Daoy (cell line): ENCODE measurements at places on chromosomes 5 and 9. TPM values are rescaled to one million over a fixed set of nuclear protein-coding genes. Genes with fewer than 3 reads are reported as not detected.

IFNK gene
- total RNA-seq = not detected in 2 replicates

IL13 gene
- total RNA-seq = not detected in 2 replicates

PFN3 gene
- not detected in 2 replicates for total RNA-seq

DNA sequence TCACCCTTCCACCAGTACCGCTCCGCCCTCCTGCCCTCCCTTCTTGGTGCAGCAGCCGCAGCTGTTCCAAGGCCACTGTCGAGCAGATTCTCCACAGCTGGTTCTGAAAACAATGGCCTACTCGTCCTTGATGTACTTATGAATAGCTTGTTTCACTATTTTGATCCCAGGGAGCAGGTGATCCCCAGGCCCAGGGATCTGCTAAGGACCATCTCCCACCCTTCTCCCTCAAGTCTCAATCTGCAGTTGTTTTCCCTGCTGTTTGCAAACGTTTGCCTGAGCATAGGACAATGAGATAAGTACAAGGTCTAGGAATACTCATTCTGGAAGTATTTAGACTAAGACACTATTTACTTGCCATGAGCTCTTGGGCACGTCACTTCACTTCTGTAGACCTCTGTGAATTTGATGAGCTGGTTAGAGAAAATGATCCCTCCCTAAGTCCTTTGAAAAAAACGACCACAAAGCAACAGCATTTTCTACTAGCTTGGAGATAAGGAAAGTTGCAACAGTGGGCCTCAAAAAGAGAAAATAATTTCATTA, 1.8 kb downstream of the LURAP1L start:
- no peak for DNase-seq

DNA sequence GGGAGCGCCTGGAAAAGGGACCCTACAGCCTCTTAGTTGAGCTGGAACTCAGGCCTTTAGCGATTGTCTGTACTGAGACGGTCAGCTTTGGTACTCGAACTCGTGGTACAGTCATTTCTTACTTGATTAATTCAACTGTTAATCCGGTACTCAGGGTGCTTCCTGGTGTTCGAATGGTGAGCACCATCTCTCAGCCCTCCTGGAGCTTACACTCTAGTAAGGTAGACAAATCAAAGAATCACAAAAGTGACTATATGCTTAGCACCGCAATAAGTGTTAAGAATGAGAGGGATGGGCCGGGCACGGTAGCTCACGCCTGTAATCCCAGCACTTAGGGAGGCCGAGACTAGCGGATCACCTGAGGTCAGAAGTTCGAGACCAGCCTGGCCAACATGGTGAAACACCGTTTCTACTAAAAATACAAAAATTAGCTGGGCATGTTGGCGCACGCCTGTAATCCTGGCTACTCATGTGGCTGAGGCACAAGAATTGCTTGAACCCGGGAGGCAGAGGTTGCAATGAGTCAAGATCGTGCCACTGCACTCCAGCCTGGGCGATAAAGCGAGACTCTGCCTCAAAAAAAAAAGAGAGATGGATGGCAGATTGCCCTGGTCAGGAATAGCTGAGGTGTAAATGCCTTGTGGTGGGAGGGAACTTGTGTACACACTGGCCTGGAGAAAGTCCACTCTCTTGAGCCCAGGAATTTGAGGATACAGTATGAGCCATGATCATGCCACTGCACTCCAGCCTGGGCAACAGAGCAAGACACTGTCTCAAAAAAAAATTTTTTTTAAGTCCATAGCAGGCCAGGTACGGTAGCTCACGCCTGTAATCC, 981 bp downstream of the TCOF1 start:
- no peak for DNase-seq

DNA sequence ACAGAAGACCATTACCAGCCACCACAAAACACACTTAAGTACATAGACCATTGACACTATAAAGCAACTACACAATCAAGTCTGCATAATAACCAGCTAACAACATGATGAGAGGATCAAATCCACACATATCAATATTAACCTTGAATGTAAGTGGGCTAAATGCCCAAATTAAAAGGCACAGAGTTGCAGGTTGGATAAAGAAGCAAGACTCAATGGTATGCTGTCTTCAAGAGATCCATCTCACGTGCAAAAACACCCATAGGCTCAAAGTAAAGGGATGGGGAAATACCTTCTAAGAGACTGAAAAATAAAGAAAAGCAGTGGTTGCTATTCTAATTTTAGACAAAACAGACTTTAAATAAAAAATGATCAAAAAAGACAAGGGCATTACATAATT, 113.6 kb upstream of the CD180 start:
- DNase-seq = no peak

DNA sequence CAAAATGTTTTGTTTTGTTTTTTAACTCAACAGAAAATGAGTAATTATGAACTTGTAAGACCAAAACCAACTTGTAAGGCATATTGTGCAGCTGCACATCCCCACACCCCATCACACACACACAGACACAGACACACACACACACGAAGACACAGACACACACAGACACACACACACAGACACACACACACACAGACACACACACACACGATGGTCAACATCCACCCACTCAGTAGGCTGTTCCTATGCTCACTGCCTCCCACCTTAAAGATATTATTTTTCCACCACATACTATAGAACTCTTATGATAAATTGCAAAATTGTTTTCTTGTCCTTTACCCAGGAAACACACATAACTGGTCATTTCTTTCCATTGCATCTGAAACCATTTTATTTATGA, 6.2 kb downstream of the SHC3 start:
- no peak for DNase-seq

GRCh38 chr5:179585941-179586401, 35.6 kb downstream of the RUFY1 start:
- no peak for DNase-seq

DNA sequence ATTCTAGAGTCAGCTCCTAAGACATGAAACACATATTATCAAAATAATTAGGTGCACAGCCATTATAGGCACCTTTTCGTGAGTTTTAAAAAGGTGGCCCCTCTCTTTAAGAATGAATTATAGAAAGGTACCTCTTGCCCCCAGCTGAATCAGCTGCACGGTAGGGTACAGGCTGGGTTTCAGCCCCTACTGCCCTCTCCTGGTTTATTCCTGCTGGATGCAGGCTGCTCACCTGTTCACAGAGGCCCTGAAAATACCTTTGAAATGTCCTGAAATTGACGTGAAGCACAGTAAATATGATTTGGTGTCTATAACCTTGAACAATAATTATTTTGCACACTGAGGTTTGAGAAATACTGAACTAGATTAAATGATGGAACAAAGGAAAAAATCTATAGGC, 504.8 kb upstream of the SGCD start:
- DNase-seq = no peak

DNA sequence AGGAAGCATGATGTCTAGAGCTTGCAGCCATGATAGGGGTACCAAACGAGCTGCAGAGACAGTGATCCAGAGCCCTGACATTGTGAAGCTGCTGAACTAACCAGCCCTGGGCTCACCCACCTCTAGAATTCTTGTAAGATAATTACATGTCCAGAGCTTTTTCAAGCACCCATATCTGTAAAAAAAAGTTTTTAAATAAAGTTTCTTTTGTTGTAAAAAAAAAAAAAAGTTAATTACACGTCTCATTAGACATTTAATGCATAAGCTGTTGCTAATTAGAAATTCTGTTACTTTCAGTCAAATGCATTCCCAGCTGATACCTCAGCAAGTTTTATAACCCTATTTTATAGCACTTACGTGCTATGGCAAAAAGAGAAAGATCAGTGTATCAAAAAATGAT, 65.6 kb downstream of the C9orf85 start:
- DNase-seq = no peak
